ENCODE measurements at places on chromosomes 11 and 22. TPM values are rescaled to one million over a fixed set of nuclear protein-coding genes. Genes with fewer than 3 reads are reported as not detected.

Gene TENM4
- 1.5 TPM for total RNA-seq

Gene SPON1
- 139 TPM for total RNA-seq

Gene DEPDC7
- 1.3 TPM for total RNA-seq

Gene BTG4
- not detected for total RNA-seq

Gene MYRF
- total RNA-seq = 6.4 TPM

Gene RFPL1
- not detected for total RNA-seq

Gene POTEH
- not detected for total RNA-seq

Gene MUC5B
- total RNA-seq = 1.2 TPM

Gene MIOX
- total RNA-seq = not detected

Gene MOB2
- total RNA-seq = 27.4 TPM

Gene CACNA1I
- not detected for total RNA-seq

Gene DDX17
- total RNA-seq = 971 TPM

Gene CDON
- total RNA-seq = 261 TPM

Gene TMEM123
- 301 TPM for total RNA-seq

Gene MRPL11
- total RNA-seq = 57.9 TPM

Gene TREH
- not detected for total RNA-seq

Gene SIK2
- 16.6 TPM for total RNA-seq

Gene SYT7
- 6.5 TPM for total RNA-seq

Data from uterus (tissue), 4 donors.